Sigmoid colon (tissue), 7 donors: ENCODE measurements at places on chromosomes 3 and 15. TPM values are rescaled to one million over a fixed set of nuclear protein-coding genes. Genes with fewer than 3 reads are reported as not detected.

DNA sequence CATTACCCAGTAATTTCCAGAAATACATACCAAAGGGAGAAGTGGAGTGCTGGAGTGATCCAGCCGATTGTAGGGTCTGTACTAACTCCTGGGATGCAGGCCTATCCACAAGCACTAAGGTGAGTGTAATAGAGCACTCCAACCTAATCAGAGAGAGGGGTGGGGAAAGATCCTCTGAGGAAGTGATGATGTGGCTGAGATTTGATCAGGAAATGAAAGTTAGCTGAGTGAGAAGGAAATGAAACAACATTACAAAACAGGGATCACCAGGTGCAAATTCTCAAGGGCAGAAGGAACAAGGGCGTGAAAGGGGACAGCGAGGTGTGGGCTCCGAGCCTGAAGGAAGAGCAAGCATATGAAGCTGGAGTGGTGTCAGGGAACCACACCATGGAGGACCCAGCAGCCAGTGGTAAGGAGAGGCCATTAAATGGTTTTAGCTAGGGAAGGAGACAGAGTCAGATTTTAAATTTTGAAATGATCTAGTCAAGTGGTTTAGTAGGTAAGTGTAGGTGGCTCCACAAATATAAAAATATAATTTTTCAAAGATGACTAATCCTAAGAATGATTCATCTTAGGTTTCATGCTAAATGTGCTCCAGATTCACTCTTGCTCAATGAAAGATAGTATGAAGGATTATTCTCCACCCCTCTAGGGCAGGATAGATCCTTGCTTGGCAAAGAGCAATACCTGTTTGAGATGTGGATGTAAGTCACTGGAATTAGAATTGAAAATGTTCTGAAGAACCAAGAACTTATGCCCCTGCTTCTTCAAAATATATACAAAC, 348.7 kb downstream of the TBL1XR1 start:
- DNase-seq: no peak
- no peak overlapping the region for H3K27ac ChIP-seq
- no peaks in the 10 kb centered on the region for H3K36me3 ChIP-seq
- H3K4me1 ChIP-seq: no peaks in the 10 kb centered on the region
- H3K4me3 ChIP-seq: no peak overlapping the region
- H3K27me3 ChIP-seq: no peaks in the 10 kb centered on the region

PP2D1 gene
- total RNA-seq: not detected

DNA sequence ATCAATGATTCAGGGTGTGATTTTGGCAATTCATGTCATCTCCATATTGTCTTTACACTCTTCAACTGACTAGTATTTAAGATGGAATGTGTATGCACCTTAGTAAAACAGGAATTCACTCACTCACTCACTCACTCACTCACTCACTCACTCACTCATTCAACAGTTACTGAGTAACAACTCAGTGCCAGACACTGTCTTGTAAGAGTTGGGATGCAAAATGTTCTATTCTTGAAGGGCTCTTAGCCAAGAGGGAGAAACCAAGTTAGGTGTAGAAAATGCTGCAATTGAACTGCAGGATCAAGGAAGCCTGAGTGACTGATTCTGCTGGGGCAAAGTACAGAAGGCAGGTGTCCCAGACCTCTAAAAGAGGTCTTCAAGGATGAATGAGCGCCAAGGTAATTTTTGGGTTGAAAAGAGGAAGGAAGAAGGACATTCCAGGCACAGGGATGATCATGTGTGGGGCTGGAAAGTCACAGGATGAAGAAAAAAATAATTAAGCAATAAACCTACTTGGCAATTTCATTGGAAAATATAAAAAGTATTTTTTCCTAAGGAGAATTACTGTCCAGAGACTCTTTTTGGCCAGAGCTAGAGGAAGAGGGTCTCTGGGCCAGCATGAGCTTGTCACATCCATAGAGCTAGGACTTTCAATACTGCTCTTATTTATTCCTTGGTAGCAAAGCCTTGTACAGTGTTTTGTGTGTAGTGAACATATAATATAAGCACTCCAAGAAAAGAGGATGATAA, 58.9 kb upstream of the ETV5 start:
- H3K4me1 ChIP-seq: no peaks in the 10 kb centered on the region
- no peaks in the 10 kb centered on the region for H3K27me3 ChIP-seq
- no peak for DNase-seq
- H3K36me3 ChIP-seq: no peaks in the 10 kb centered on the region
- no peak overlapping the region for H3K27ac ChIP-seq

TAGLN3 gene
- 7.7 TPM for total RNA-seq

GRCh38 chr15:39360452-39360851, 220.4 kb upstream of the THBS1 start:
- no peaks in the 10 kb centered on the region for H3K36me3 ChIP-seq
- no peaks in the 10 kb centered on the region for H3K27me3 ChIP-seq
- H3K4me1 ChIP-seq: peaks cover 34% of the 10 kb centered on the region
- DNase-seq: no peak
- H3K27ac ChIP-seq: no peak overlapping the region
